ENCODE measurements at places on chromosomes 13 and 19.

DNA sequence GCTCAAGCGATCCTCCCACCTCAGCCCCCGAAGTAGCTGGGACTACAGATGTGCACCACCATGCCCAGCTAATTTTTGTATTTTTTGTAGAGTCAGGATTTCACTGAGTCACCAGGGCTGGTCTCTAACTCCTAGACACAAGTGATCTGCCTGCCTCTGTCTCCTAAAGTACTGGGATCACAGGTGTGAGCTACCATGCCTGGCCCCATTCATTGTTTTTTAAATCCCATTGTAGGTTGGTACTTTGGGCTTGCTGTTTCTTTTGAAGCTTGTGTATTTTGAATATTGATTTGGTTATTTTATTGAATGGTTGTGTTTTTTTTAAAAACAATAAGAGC is 26.7 kb downstream of the ZMYM2 start:
- DNase-seq: no peak

- no peak for DNase-seq
These were observed 171.2 kb downstream of the ITGBL1 start for GRCh38 chr13:101623470-101624209.

GRCh38 chr19:33124207-33125098 is 7.5 kb upstream of the WDR88 start:
- no peak for DNase-seq

DNA sequence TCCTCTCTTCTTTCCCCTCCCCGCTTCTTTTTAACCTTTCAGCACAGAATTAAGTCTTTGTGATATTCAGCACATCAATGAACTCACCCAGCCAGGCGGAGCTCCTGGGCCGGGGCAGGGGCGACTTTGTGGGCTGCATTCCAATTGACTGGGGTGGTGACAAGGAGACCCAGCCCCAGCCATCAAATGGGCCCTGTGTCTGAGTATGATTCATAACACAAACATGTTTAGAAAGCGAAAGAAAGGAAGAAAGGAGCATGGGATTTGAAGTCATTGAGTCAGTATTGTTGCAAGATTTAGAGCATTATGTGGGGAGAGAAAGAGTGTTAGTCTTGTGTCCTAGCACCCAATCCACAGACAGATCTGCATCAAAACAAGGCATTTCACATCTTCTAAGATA is 185.3 kb downstream of the LHFPL6 start:
- DNase-seq: no peak

DNA sequence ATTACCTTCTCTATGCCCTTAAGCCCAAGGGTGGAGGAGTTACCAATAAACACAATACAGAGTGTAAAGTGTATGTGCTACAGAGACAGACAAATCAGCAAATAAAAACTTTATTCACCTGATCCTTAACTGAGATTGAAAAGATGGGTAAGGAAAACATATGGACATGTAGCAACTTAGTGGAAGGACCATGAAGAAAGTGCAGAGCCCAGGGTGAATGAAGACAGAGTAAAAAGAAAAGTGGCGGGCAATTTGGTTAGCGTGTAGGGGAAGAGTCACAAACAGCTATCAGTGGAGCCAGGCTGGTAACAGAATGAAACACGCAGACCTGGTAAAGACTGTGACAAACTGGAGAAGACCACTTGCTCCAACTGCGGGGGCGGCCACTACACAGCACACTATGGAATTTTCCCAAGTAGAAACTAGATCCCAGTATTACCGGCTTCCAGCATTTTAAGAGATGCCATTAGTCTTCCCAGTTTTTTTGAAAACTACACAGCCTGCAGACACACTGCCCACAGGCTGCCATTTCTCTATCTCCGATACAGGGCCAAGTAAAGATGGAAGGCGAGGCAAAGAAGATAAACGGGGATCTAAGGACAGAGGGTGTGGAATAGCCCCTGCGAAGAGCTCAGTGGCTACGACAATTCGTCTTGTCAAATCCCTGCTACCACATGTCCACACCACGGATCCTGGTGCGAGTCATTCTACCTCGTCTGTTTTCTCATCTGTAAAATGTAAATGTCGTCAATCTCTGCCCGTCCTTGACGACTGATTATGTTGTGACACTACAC is 1.2 kb downstream of the UQCRFS1 start:
- DNase-seq: no peak

- no peak for DNase-seq
These were observed 326.9 kb downstream of the SLITRK5 start for GRCh38 chr13:87998081-87998480.

DNA sequence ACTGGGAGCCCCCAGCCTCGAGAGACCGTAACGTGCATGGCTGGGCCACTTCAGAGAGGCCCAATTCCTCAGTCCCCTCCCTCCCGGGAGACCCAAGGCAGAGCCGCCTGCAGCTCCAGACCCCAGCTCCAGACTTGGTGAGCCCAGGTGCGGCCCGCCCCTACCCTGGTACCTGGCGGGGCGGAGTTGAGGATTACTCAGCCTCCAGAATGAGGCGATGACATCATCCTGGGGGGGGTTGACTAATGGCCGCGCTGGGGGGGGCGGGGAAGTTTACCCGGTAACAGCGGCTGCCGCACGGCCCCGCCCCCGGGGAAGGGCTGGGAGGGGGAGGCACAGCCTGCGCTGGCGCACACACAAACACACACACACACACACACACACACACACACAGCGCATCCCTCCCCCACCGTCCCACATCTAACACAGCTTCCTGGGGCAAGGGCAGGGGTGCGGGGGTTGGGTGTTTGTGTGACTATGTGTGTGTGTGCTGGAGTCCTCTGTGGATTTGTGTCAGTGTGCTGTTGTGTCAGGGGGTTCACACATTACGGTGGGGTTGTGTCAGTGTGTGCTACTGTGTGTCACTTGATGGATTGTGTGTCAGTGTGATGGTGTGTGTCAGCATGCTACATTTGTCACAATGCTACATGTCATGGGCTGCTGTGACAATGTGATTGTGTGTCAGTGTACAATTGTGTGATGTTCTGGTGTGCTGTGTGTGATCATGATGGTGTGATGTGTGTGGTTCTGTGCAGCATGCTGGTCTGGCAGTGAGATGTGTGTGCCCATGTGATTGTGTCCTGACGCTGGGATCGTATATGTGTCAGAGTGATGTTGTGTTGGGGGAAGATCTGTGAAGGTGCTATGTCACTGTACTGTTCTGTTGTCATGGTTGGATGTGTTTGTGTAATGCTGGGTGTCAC is 10.3 kb upstream of the BBC3 start:
- peak; percentile 82 for DNase-seq

GRCh38 chr13:52599848-52600603 is 42.2 kb upstream of the HNRNPA1L2 start:
- peak; percentile 56 for DNase-seq

- no peak for DNase-seq
These were observed 155.0 kb downstream of the POSTN start for GRCh38 chr13:37443538-37443937.

GRCh38 chr13:113744197-113745000 is 14.6 kb upstream of the TMEM255B start:
- DNase-seq: no peak

DNA sequence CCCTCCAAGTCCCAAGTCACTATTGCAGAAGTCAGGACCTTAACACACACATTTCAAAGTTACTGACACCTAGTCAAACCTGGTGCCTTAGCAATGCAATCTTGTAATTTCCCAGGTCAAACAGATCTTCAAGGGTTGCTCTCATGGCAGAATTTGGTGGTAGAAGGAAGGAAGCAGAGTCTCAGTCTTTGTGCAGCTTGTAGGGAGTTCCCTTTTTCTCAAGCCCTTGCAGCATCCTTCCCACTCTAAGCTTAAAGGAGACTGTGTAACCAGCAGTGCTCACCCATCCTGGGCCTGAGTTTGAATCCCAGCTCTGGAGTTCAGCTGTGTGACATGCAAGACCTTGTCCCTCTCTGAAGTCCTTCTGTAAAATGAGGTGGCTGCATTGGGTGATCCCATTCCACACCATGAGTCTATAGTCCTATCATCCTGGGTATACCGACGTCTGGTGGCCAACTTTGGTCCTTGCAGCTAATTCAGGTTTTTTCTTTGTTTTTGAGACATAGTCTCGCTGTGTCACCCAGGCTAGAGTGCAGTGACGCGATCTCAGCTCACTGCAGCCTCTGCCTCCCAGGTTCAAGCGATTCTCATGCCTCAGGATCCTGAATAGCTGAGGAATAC is 9.8 kb downstream of the SIGLEC10 start:
- DNase-seq: peak; percentile 67

- DNase-seq: no peak
These were observed 5.2 kb downstream of the TRAPPC5 start for GRCh38 chr19:7685546-7686445.

DNA sequence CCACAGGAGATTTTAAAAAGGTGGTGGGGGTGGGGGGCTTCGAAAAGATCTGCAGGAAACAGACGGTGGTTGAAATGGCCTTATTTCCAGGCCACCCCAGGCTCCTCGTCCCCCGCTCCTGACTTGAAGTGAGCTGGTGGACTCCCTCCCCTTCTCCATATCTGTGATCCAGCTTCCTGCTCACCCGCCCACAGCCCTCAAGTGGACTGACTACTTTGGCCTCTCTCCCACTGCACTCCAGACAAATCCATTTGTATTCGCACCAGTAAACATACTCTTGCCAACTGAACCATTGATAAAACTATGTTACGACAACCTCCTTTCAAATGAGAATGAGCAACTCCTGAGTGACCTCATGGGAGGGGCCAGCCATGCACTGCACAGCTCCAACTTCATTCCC is 259.5 kb downstream of the COL4A1 start:
- DNase-seq: no peak

DNA sequence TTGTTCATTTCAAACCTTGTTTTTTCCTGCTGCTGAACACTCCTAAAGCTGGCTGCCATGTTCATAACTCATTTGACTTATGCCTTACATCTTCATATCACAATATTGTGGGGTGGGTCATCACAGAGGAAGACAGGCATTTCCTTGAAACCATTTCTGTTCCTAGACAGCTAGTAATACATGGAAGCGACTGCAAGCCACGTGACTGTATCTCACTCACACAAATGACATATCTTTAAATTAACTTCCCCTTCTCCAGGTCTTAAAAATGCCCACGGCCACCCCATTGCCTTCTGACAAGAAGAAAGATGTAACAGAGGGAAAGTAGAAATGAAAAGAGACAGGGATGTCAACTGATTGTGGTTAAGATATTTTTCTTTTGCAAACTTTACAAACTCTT is 236.8 kb downstream of the LMO7 start:
- no peak for DNase-seq

- no peak for DNase-seq
These were observed 7.4 kb upstream of the OXGR1 start for GRCh38 chr13:97001636-97002035.

GRCh38 chr19:49186108-49186507 is 28.5 kb downstream of the TRPM4 start:
- DNase-seq: no peak

GRCh38 chr19:46205183-46205984 is 24.2 kb upstream of the IGFL1 start:
- no peak for DNase-seq

DNA sequence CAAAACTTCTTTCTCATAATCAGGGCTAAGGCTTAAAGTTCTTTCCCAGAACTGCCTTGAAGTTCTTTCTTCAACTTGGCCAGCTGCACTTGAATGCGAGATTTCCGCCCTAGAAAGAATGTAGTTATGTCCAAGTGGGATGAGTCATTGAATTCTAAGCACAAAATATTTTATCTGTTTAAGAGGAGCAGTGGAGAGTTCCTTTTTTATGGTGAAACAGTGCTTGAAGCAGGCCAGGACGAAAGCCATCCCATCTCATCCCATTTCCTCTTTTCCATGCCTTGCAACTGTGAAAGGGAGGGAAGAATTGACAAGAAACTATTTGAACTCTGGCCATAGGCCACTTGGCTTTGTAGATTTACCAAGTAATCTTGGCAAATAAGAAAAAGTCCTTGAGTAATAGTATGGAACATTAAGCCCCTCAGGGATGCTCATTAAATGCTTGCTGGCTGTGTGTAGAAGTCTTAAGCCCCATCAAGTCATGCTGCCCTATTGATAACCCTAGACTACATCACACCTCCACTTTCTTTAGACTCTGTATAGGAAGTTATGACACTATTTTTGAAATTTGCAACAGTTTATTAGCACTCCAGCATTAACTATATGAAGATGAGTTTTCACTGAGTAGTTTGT is 174.5 kb downstream of the KCTD12 start:
- no peak for DNase-seq

GRCh38 chr19:11578258-11579142 is 1.1 kb upstream of the ACP5 start:
- DNase-seq: no peak

DNA sequence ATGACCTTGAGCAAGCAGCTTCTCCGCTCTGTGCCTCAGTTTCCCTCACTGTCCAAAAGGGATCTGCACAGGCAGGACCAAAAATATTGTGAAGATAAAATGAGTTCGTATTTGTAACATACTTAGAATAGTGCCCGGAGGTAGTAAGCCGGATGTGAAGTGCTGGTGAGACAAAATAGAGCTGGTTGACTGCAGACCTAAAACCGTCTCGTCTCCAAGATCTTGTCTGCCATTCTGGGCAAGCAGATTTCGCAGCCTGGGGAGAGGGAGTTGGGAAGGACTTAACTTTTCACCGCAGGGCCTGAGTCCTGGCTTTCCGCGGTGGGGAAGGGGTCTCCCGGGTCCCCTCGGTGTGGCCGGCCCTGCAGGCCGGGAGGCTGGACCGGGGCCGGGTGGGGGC is 8.2 kb upstream of the BBC3 start:
- DNase-seq: no peak

GRCh38 chr13:31930901-31931522 is 100.6 kb upstream of the FRY start:
- DNase-seq: peak; percentile 38

GRCh38 chr13:80215368-80215767 is 125.6 kb downstream of the SPRY2 start:
- no peak for DNase-seq

DNA sequence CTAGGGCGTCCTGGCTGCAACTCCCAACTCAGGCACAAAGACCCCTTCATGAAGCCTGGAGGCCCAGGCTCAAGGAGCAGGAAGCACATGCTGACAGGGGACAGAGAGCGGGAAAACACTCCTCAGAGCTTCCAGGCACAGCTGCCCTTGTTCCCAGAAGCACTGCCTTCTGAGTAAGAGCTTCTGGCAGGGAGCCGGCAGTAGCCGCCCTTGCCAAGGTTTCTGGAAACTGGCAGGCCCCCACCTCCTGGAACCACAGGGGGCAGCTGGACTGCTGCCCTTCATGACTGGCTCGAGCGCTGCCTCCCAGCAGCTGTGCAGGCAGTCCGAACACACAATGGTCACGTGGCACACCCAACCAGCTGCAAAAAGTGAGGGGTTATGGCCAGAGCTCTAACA is 33.6 kb upstream of the EPHX3 start:
- DNase-seq: peak; percentile 64

- DNase-seq: no peak
These were observed 155.5 kb upstream of the STARD13 start for GRCh38 chr13:33441015-33441414.

- no peak for DNase-seq
These were observed 33.0 kb upstream of the VSTM2B start for GRCh38 chr19:29492769-29493168.
